Epithelial cell of umbilical artery (primary cell): ENCODE measurements at places on chromosomes 4 and X. TPM values are rescaled to one million over a fixed set of nuclear protein-coding genes. Genes with fewer than 3 reads are reported as not detected.

Gene ITGB1BP2
- total RNA-seq = 0.32 and 2.0 TPM in 2 replicates

Gene MAGEA1
- not detected in 2 replicates for total RNA-seq

Gene SLITRK4
- total RNA-seq = 10.0 and 36.1 TPM in 2 replicates

Gene CD99L2
- total RNA-seq = 23.6 and 24.7 TPM in 2 replicates

Gene TEX13B
- not detected in 2 replicates for total RNA-seq

Gene NXF3
- not detected in 2 replicates for total RNA-seq

Gene ARX
- total RNA-seq = not detected in 2 replicates

Gene NFXL1
- total RNA-seq = 5.5 and 7.0 TPM in 2 replicates

Gene WDR17
- total RNA-seq = 0.15 and 0.32 TPM in 2 replicates

Gene CXCL3
- 0.61 and 1.3 TPM in 2 replicates for total RNA-seq

Gene MAGEC2
- not detected in 2 replicates for total RNA-seq

Gene MAGED4B
- total RNA-seq = 19.5 and 22.2 TPM in 2 replicates

Gene ERAS
- not detected in 2 replicates for total RNA-seq

Gene ARHGAP6
- 0.30 and 0.32 TPM in 2 replicates for total RNA-seq

Gene SPP1
- 1.4 TPM in 1 of 2 replicates, not detected in the other for total RNA-seq

Gene SATL1
- under 0.01 TPM in 1 of 2 replicates, not detected in the other for total RNA-seq

Gene CABS1
- not detected in 2 replicates for total RNA-seq

Gene TMLHE
- 12.3 and 13.5 TPM in 2 replicates for total RNA-seq

Gene MAGEA2B
- total RNA-seq = not detected in 2 replicates

Gene SLC34A2
- total RNA-seq = not detected in 2 replicates

Gene SCD5
- 33.1 and 35.6 TPM in 2 replicates for total RNA-seq

Gene LRP2BP
- total RNA-seq = 0.32 and 0.61 TPM in 2 replicates

Gene SPATA4
- under 0.01 TPM in 1 of 2 replicates, not detected in the other for total RNA-seq

Gene DIPK2B
- 38.1 and 42.9 TPM in 2 replicates for total RNA-seq

Gene NSUN7
- under 0.01 and 0.15 TPM in 2 replicates for total RNA-seq

Gene NHSL2
- 9.1 and 18.1 TPM in 2 replicates for total RNA-seq

Gene GSTCD
- 12.3 and 15.3 TPM in 2 replicates for total RNA-seq

Gene POLN
- 1.6 and 4.1 TPM in 2 replicates for total RNA-seq

Gene GAGE12H
- total RNA-seq = not detected in 2 replicates
